ENCODE measurements at places on chromosomes 2 and 18. TPM values are rescaled to one million over a fixed set of nuclear protein-coding genes. Genes with fewer than 3 reads are reported as not detected.

DNA sequence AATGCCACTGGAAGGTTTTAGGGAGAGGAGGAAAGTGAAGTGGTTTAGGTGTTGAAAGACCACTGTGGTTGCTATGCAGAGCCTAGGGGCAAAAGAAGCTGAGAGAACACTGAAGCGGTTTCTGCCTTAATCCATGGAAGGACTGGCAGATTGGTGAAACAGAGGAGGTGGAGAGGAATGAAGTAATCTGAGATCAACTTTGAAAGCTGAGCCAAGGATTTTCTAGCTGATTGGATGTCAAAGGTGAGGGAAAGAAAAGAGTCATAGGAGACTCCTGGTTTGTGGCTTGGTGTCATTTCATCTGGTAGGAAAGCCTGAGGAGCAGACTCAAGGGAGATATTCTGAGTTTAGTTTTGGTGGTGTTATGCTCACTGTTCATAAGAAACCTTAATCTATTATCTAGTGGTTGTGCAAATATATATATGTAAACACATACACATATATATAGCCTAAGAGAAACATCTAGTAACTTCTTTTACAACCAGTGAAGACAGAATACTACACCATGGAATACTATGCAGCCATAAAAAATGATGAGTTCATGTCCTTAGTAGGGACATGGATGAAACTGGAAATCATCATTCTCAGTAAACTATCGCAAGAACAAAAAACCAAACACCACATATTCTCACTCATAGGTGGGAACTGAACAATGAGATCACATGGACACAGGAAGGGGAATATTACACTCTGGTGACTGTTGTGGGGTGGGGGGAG lies 134.1 kb upstream of the CREB1 start:
- H3K36me3 ChIP-seq = no peaks in the 10 kb centered on the region
- no peak overlapping the region for H3K4me3 ChIP-seq
- no peak for DNase-seq
- no peaks in the 10 kb centered on the region for H3K27me3 ChIP-seq
- H3K27ac ChIP-seq = no peak overlapping the region
- H3K4me1 ChIP-seq = no peaks in the 10 kb centered on the region

GRCh38 chr2:227033471-227034148 lies 130.4 kb downstream of the COL4A4 start:
- H3K4me1 ChIP-seq = peaks cover 17% of the 10 kb centered on the region
- H3K27me3 ChIP-seq = no peaks in the 10 kb centered on the region
- H3K4me3 ChIP-seq = no peak overlapping the region
- H3K36me3 ChIP-seq = no peaks in the 10 kb centered on the region

DNA sequence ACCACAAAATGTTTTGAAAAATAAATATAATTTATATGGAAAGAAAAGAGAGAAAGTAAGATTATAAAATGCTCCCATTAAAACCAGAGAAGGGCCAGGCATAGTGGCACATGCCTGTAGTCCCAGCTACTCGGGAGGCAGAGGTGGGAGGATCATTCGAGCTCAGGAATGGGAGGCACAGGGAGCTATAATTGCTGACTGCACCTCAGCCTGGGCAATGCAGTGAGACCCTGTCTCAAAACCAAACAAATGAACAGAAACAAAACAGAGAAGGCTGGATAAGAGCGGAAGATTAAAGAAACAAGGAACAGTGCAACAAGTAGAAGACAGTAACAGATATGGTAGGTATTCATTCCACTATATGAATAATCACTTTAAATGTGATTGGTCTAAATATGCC lies 18.6 kb upstream of the TMEM182 start:
- H3K4me3 ChIP-seq = no peak overlapping the region
- no peak for DNase-seq
- H3K4me1 ChIP-seq = no peaks in the 10 kb centered on the region
- H3K27ac ChIP-seq = no peak overlapping the region
- no peaks in the 10 kb centered on the region for H3K27me3 ChIP-seq

GRCh38 chr18:4352746-4353551 lies 102.2 kb downstream of the DLGAP1 start:
- H3K4me1 ChIP-seq = peaks cover 4% of the 10 kb centered on the region
- no peaks in the 10 kb centered on the region for H3K36me3 ChIP-seq
- no peak for DNase-seq
- no peak overlapping the region for H3K4me3 ChIP-seq

DNA sequence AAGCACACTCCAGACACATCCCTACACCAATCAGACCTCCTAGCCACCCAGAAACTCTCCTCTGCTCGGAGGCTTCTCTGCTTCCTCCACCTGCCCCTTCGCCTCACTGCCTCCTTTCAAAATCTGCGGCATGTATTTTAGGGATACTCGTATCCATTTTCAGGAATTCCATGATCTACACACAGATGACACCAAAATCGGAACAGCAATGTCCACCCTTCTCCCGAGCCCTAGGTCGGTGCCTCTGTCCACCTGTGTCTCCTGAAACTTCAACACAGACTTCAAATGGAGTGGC lies 1.4 kb upstream of the SH3BP4 start:
- H3K36me3 ChIP-seq = no peaks in the 10 kb centered on the region
- peak; percentile 4 for DNase-seq
- H3K4me1 ChIP-seq = peaks cover 19% of the 10 kb centered on the region
- no peak overlapping the region for H3K4me3 ChIP-seq

- no peak overlapping the region for H3K4me3 ChIP-seq
- H3K36me3 ChIP-seq = peaks cover 5% of the 10 kb centered on the region
- no peak overlapping the region for H3K27ac ChIP-seq
- peaks cover 14% of the 10 kb centered on the region for H3K4me1 ChIP-seq
Observed at GRCh38 chr2:61055557-61055956, 10.1 kb upstream of the SANBR start.

GRCh38 chr2:9285385-9285920 lies 78.8 kb downstream of the ASAP2 start:
- no peaks in the 10 kb centered on the region for H3K4me1 ChIP-seq
- H3K27me3 ChIP-seq = no peaks in the 10 kb centered on the region
- no peak overlapping the region for H3K27ac ChIP-seq
- no peaks in the 10 kb centered on the region for H3K36me3 ChIP-seq
- no peak for DNase-seq

DNA sequence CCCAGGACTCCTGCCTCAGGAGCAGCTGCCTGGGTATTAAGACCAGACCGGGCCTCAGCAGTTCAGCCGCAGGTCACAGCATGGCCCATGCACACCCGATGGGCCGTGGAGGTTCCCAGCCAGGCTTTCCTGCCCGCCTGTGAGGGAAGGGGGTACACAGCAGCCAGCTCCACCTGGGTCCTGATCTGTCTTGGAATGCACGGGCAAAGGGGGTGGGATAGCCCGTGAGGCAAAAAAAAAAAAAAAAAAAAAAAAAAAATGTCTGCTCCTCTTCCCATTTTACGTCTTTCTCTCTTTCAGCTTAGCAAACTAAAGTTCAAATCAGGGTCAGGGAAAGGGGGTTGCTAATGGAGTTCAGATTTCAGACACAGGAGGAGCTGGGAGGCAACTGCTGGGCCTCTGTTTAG lies 385.2 kb downstream of the TNS1 start:
- H3K4me3 ChIP-seq = no peak overlapping the region
- no peaks in the 10 kb centered on the region for H3K36me3 ChIP-seq
- no peak for DNase-seq
- no peaks in the 10 kb centered on the region for H3K4me1 ChIP-seq
- H3K27me3 ChIP-seq = no peaks in the 10 kb centered on the region

DNA sequence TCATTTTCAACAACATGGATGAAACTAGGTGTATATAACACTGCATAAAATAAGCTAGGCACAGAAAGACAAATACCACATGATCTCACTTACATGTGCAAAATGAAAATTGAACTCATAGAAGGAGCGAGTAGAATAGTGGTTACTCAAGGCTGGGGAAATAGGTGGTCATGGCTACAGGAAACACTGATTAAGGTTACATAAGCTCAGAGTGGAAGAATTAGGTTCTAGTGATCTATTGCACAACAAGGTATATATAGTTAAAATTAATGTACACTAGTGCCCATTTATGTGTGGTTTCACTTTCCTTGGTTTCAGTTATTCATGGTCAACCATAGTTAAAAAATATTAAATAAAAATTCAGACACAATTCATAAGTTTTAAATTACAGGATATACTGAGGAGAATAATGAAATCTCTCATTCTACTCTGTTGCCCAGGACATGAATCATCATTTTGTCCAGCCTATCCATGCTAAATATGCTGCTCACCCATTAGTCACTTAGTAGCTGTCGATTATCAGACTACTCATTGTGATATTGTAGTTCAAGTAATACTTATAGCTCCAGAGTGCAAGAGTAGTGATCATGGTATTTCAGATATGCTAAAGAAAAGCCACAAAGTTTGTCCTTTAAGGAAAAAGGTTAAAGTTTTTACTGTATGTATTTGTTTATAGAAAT lies 1530.9 kb upstream of the LRRTM1 start:
- no peak overlapping the region for H3K4me3 ChIP-seq
- no peak overlapping the region for H3K27ac ChIP-seq
- H3K4me1 ChIP-seq = no peaks in the 10 kb centered on the region
- no peaks in the 10 kb centered on the region for H3K36me3 ChIP-seq

DNA sequence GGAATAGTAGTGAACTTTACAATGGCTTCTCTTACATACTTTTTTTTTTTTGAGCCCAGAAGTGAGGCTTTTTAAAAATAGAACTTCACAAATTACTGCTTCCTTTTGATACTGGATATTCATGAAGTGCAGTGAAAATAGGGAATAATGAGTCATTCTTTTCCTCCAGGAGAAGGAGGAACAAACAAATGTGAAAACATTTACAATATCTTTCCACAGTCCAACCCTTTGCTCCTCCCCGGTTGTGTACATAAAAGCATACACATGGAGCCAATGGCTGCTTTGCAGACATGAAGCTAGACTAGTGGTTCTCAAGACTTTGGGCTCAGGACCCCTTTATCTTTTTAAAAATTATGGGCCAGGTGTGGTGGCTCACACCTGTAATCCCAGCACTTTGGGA lies 266.9 kb downstream of the GBX2 start:
- H3K4me3 ChIP-seq = no peak overlapping the region
- H3K27ac ChIP-seq = no peak overlapping the region
- no peaks in the 10 kb centered on the region for H3K27me3 ChIP-seq
- H3K4me1 ChIP-seq = no peaks in the 10 kb centered on the region
- H3K36me3 ChIP-seq = no peaks in the 10 kb centered on the region
- no peak for DNase-seq

DNA sequence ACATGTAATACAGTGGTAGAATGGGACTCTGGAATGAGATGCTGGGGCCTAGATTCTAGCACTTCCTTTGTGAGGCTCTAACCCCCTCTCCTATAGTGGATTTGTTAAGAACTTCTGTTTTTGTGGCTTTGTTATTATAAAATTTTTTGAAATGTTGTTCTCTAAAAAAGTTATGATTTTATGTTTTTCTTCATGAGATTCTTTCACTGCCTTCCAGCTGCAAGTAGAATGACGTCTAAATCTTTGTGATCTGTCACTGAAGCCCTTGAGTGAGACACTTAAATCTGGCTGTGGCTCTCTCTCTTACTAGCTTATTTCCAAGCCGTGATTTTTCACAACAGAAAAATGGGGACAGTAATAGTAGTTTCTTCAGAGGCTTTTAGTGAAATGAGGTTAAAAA lies 1.6 kb downstream of the CASP8 start:
- DNase-seq = no peak
- H3K27ac ChIP-seq = no peak overlapping the region
- H3K36me3 ChIP-seq = no peaks in the 10 kb centered on the region
- peaks cover 16% of the 10 kb centered on the region for H3K4me1 ChIP-seq
- no peak overlapping the region for H3K4me3 ChIP-seq

GRCh38 chr2:49369101-49369500 lies 214.8 kb upstream of the FSHR start:
- H3K36me3 ChIP-seq = no peaks in the 10 kb centered on the region
- H3K4me3 ChIP-seq = no peak overlapping the region
- H3K27ac ChIP-seq = no peak overlapping the region
- H3K4me1 ChIP-seq = no peaks in the 10 kb centered on the region
- DNase-seq = no peak

GRCh38 chr2:74567881-74568280 lies 13.4 kb downstream of the DOK1 start:
- no peaks in the 10 kb centered on the region for H3K36me3 ChIP-seq
- H3K4me3 ChIP-seq = no peak overlapping the region
- no peaks in the 10 kb centered on the region for H3K4me1 ChIP-seq
- no peaks in the 10 kb centered on the region for H3K27me3 ChIP-seq
- no peak overlapping the region for H3K27ac ChIP-seq

DNA sequence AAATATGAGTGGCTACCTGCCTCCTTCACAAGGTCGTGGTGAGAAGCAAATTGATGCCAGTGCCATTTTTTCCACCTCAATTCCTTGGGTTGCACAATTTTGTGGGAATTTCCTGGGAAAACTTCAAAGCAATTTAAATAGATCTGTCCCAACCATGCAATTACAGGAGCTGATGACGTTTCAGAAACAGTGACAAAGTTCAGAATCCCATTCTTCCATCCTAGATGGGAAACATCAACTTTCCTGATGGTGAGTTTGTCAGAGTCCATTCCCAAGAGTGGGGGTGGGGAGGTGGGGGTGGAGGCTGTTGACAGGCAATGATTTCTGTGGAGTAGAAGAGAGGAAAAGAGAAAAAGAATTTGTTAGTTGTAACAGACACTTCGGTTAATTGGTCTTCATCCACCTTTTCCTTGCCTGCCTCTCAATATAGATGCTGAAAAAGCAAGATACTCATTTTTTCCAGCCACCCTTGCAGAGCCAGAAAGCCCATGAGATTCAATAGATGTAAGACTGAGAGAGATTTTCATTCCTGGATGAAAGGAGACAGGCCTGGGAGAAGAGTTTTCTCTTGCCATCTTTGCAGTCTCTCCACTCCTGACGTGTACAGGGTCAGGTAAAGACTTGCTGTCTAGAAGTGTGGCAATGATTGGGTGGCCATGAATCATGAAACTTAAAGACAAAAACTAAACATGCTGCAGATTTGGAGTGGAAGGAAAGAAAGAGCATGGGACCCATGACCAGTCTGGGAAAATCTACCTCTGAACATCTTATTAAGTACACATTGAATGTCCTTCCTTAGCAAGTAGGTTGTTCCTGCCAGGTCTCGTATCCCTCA lies 47.3 kb downstream of the SOCS6 start:
- no peaks in the 10 kb centered on the region for H3K27me3 ChIP-seq
- H3K27ac ChIP-seq = no peak overlapping the region
- peaks cover 5% of the 10 kb centered on the region for H3K4me1 ChIP-seq

Gene DPP4
- 0.99 TPM for total RNA-seq

Gene UGT1A8
- total RNA-seq = not detected

Gene CHRND
- total RNA-seq = not detected

Gene FAM237A
- not detected for total RNA-seq

Gene SLC40A1
- total RNA-seq = 61.2 TPM

Gene FAM161A
- 3.0 TPM for total RNA-seq

Gene DTNA
- 31.0 TPM for total RNA-seq

Gene CDKL4
- total RNA-seq = 0.52 TPM

Gene IL1R2
- not detected for total RNA-seq

Gene CHAC2
- total RNA-seq = 2.1 TPM

Gene GAREM1
- 16.1 TPM for total RNA-seq

Gene B3GNT7
- total RNA-seq = 8.6 TPM
